ENCODE measurements at places on chromosomes 6 and 20.

GRCh38 chr6:52612336-52613054, 35.6 kb upstream of the TRAM2 start:
- no peak for DNase-seq

DNA sequence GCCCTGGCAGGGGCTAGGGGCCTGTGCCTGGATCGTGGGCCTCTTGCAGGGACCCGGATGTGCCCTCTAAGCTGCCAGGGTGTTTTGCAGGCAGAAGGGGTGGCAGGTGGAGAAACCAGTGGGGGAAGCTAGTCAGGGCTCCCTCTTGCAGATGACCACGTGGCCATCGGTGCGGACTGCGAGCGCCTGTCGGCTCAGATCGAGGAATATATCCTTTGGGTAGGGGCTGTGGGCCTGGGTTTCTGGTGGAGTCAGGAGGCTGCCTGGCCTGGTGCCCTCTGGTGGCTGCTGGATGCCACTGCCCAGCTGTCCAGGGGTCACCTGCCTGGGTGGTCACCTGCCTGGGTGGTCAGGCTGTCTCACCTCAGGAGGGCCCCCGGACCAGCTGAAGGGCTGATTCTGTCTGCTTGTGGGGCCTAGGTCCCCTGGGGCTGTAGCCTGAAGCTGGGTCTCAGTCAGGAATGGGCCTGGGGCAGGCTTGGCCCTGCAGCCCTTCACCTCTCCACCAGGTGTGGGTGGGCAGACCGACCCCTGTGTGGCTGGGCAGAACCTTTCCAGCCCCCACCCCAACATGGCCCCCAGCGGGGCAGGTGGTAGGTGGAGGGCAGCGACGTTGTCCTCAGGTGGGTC, 6.7 kb downstream of the TCEA2 start:
- DNase-seq = no peak

DNA sequence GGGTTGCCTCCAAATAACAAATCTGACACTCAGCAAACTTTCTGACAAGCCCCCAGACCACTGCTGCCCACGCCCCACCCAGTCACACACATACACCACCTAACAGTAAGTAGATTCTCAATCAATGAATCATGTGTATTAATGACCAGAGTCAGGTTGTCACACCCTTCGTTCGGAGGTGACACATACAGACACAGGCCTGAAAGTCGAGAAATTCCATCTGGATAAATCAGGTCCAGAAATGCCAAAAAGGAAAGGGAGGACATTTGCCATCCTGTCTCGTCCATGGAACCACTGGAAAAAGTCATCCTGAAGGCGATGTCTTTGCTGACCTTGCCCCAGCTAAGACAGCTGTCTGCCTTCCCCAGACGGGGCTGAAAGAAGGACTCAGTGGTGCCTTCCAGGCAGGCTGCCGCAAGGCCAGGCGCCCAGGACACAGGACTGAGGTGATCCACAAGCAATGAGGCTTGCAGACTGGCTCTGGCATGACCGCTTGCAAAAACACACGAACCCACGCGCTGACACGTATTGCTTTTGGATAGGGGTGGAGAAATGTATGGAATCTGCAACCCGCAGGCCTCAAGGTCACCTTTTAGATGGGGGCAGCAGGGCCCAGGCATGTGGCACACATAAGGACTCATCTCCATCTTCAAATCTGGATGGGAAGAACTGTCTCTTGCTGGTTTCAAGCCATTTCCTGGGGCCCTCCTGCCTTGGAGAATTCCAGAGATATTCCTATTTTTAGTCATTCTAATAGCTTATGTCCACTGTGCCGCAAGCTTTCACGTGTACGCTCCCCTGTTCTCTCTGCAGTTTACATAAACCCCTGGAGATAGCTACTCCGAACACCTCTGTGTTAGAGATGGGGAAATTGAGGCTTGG, 9.0 kb downstream of the NFATC2 start:
- DNase-seq = no peak

GRCh38 chr20:11350126-11351005, 567.3 kb upstream of the BTBD3 start:
- DNase-seq = no peak

DNA sequence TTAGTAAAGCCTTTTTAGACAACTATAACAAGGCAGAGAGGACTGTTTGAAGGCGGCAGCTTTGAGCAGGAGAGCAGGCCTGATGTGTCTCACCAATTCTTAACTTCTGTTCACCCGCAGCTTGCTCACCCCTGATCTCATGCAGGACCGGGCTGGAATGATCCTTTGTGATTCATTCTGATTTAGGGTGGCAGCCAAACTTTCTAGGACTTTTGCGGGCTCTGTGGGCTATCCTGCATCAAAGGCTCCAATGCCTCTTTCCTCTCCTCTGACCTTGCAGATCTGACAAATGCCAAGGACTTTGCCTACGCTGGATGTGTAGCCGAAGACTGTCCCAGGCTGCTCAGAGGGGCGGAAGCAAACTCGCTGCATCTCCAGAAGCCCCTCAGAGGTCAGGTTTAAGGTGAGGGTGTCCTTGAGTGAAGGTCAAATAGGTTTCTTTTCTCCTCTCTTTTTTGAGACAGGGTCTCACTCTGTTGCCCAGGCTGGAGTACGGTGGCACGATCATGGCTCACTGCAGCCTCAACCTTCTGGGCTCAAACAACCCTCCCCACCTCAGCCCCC, 72.3 kb downstream of the VEGFA start:
- DNase-seq = no peak

DNA sequence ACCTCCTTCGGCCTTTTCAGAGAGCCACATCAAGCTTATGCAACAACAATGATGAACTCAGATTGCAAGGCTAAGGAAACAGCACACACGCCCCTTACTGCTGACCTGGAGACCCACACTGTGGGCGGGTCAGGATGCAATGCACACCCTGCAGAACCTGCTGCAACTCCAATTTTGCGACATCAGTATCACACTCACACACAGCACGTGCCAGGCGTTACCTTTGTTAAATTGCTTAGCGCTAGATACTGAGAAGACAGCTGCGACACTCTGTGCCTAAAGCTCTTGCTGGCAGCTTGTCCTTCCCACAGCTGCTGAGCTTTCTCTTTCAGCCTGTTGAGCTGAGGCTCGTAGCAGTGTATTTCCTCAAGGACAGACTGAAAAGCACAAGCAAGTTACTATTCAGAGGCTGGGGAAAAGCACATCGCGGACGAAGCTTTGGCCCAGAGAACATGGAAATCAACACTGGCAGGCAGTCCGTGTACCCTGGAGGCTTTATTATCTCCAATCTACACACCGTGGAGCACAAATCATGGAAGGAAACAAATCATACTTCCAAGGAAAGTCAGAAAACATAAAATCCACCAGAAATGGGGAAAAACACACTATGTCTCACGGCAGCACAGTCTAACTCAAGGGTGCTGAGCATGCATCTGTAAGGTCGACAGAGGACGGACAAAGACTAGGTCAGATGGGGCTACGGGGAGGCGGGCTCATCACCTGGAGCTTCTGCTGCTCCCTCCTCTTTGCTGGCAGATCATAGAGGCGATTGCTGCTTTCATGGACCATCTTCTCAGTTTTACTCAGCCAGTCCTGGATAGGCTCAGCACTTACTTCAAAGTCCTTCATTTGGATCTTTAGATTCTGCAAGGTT, 268.2 kb downstream of the SYNE1 start:
- DNase-seq = no peak

DNA sequence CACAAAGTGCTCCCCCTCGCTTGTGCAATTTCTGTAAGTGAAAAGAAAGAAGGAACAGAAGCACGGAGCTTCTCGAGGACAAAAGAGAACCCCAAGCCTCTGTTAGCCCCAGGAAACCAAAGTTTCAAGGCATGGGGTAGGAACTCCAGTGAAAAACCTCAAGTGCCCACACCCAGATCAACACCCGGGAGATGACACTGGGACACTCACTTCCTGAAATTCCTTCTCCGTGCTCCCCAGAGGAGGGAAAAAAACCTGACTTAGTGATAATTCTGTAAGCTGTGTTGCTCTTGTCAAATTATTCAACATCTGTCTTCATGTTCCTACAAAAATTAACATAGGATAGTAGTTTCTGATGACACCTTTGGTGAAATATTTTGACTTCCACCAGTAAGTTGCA, 4.6 kb downstream of the MDGA1 start:
- no peak for DNase-seq

GRCh38 chr20:16179371-16179770, 393.9 kb downstream of the KIF16B start:
- DNase-seq = no peak

- DNase-seq = no peak
These were observed 183.0 kb upstream of the MMS22L start for GRCh38 chr6:97465877-97466561.

- DNase-seq = no peak
These were observed at the start of gene POPDC3 for GRCh38 chr6:105179244-105180065. Gene POPDC3, minus strand, starts transcription at chr6:105180014. Its CDS starts 18,105 bp downstream, at chr6:105161909.

GRCh38 chr6:36032261-36032660, 4.7 kb downstream of the MAPK14 start:
- DNase-seq = no peak

DNA sequence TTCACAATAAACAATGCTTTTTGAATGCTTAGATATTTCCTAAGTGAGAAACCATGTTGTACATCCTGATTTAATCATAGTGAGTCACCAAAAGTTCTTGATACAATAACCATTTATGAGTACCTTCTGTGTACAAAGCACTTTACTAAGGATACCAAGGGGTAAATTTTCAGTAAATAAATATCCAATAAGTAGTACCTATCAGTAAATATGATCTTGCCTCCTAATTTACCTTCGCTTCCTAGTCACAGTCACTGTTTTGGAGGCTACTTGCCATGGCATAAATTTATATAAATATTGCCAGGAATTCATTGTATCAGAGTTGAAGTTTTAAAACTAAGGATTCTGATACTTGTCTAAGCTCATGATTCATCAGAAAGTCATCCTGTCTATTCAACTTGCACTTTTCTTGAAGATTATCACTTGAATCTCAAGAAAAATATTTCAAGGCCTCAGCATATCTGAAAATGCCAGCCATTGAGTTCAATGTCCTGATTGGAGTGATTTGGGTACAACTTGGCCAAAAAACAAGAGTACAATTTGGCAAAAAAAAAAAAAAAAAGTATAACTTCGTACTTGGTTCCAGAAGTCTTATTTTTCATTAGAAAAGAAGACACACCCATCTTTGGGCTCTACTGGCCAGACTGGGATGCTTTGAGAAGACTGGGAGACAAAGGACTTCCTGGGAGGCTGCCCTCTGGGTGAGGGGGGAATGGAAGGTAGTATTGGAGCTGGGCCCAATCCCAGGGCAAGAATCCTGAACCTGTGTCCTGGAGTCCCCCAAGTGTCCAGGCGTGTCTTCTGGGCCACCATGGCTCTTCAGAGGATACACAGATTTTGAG, 32.8 kb downstream of the RAB22A start:
- no peak for DNase-seq

- DNase-seq = no peak
These were observed 156.0 kb downstream of the CEBPB start for GRCh38 chr20:50346374-50347283.

DNA sequence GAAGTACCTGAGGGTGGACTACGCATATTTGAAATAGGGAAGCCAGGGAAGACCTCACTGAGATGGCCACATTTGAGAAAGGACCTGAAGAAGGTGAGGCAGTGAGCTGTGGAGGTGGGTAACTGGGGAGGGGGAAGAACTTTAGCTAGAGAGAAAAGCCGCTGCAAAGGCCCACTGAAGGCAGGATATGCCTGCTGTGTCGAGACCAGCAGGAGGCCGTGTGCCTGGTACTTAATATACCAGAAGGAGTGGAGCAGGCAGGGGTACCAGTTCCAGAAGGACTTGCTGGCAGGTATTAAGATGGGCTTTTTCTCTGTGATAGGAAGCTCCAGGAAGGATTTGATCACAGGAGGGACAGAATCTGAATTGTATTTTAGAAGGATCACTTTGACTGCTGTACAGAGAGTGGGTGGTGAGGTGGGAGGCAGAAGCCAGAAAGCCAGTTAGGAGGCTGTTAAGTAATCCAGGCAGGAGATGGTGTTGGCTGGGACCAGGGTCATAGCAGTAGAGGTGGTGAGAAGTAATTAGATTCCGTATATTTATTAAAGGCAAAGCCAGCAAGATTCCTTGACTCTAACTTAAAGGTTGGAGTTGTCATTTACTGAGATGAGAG, 54.2 kb upstream of the FANCE start:
- DNase-seq = no peak

GRCh38 chr6:14705841-14706377, 540.0 kb upstream of the JARID2 start:
- no peak for DNase-seq

GRCh38 chr20:52787216-52787615, 184.9 kb upstream of the TSHZ2 start:
- no peak for DNase-seq

- no peak for DNase-seq
These were observed 47.1 kb downstream of the AKIRIN2 start for GRCh38 chr6:87654875-87655454.

DNA sequence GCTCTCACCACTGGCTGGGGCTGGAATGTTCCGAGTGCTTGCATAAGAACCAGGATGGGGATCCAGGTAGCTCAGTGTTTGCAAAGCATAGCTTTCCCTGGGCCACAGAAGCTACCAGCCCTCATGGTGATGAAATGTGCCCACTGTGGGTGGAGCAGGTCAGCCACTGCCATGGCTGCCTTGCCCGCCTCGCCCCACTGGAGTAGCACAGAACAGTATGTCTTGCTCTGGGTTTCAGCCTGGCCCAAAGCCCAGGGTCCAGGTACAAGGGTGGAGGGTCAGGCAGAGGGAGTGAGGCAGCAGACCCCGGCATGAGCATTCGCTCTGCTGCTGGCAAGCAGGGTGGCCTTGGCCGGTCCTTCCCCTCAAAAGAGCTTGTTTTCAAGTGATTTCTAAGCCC, 34.7 kb downstream of the KCNK17 start:
- DNase-seq = no peak

GRCh38 chr6:117501722-117502121, 19.2 kb downstream of the DCBLD1 start:
- DNase-seq = no peak

DNA sequence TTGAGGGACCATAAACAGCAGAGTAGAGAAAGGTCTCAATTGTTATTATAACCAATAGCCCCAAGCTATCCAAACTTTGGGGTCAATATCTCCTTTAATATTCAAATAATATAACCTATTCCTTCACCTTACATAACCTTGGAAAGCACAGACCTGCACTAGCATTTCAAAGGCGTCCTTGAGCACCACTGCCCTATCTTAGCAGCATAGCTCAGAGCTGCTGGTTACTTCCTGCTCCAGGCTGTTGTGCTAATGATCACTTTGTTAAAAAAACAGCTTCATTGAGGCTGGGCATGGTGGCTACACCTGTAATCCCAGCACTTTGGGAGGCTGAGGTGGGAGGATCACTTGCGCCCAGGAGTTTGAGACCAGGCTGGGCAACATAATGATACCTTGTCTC, 10.5 kb downstream of the SLC35D3 start:
- no peak for DNase-seq

DNA sequence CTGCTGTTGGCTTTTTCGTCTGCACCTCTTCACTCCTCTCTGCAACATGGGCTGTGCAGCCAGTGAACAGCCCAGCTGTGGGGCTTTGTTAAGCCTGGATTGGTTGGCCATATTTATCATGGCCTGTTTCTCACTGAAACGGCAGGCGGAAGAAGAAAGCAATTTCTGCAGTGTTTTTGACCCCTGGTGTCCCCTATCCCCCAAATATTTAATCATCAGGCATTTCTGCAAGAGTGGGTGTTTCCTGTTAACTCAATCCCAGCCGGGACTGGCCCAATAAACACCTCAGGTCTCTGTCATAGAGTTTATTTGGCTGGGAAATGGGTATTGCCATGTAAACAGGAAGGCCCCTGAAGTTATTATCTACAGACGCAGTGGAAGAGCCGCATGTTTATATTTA, 174.8 kb upstream of the SUPT3H start:
- no peak for DNase-seq

- DNase-seq = no peak
These were observed 3.5 kb downstream of the NUP153 start for GRCh38 chr6:17703256-17703694.

- DNase-seq = no peak
These were observed 300.5 kb downstream of the PLCB1 start for GRCh38 chr20:8432435-8433148.
